ENCODE measurements at places on chromosomes 6 and 20. TPM values are rescaled to one million over a fixed set of nuclear protein-coding genes. Genes with fewer than 3 reads are reported as not detected.

Gene SLC18B1
- 19.2 TPM for polyA plus RNA-seq

GRCh38 chr6:37175332-37176267 is 5.6 kb downstream of the PIM1 start:
- no peak for DNase-seq

- no peak for DNase-seq
Measured at GRCh38 chr6:155466539-155466938, 10.9 kb upstream of the NOX3 start.

DNA sequence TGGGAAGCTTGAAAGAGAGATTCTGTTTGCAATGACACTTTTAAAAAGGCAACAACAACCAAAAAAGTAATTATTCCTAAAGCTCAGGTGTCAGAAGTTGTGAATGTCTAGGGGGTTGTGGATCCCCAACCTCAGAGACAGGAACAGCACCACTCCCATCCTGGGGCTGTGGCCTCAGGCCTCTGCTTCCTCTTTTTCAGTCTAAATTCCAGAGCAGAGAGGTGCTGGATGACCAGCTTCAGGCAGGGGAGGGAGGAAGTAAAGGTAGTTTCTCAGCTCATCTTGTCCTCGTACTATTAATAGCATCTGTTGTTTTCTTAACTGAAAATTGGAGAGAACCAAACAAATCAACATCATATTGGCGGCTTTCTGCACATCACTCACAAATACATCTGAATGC is 8.3 kb downstream of the NT5E start:
- DNase-seq: no peak

- peak; percentile 77 for DNase-seq
Measured at GRCh38 chr6:43228951-43229802, at the start of gene DNPH1. Gene DNPH1, minus strand, starts transcription at chr6:43229481. Its CDS starts 25 bp downstream, at chr6:43229456.

- DNase-seq: no peak
Measured at GRCh38 chr6:110398778-110399177, 16.6 kb downstream of the DDO start.

All from right lung (tissue), 10 donors.